Smooth muscle cell of bladder (primary cell): ENCODE measurements at places on chromosomes 7 and 10. TPM values are rescaled to one million over a fixed set of nuclear protein-coding genes. Genes with fewer than 3 reads are reported as not detected.

The TMEM213 gene
- not detected in 2 replicates for total RNA-seq

The CALML5 gene
- total RNA-seq = not detected in 2 replicates

The ALOX5 gene
- not detected in 2 replicates for total RNA-seq

The UNCX gene
- not detected in 2 replicates for total RNA-seq

The FOXI2 gene
- total RNA-seq = not detected in 2 replicates

The SERPINE1 gene
- 233 and 240 TPM in 2 replicates for total RNA-seq

The SMC3 gene
- 18.3 and 19.1 TPM in 2 replicates for total RNA-seq

The CHRM2 gene
- total RNA-seq = 44.5 and 46.1 TPM in 2 replicates

The ZNF488 gene
- not detected in 2 replicates for total RNA-seq

The UCMA gene
- total RNA-seq = not detected in 2 replicates

The PRPF18 gene
- 30.9 and 36.3 TPM in 2 replicates for total RNA-seq

The SGMS1 gene
- 53.8 and 55.6 TPM in 2 replicates for total RNA-seq

The XPNPEP1 gene
- total RNA-seq = 149 and 184 TPM in 2 replicates

The ADAP1 gene
- 9.1 and 9.2 TPM in 2 replicates for total RNA-seq

The PON1 gene
- not detected in 2 replicates for total RNA-seq
